ENCODE measurements at places on chromosomes 7 and 10. TPM values are rescaled to one million over a fixed set of nuclear protein-coding genes. Genes with fewer than 3 reads are reported as not detected.
A peak's percentile ranks its signal among the peaks of the same experiment; 100 is the strongest.

Gene SNCG
- 0.86 TPM for total RNA-seq

Gene LRRC18
- total RNA-seq: not detected

Gene MYL10
- 0.69 TPM for total RNA-seq

Gene AHR
- 62.5 TPM for total RNA-seq

Gene OPN1SW
- not detected for total RNA-seq

Gene PTF1A
- not detected for total RNA-seq

Gene AKR1D1
- total RNA-seq: not detected

Gene SLC13A1
- total RNA-seq: not detected

- H3K4me3 ChIP-seq: no peak overlapping the region
- no peaks in the 10 kb centered on the region for H3K4me1 ChIP-seq
- H3K27ac ChIP-seq: no peak overlapping the region
These were observed 328.2 kb upstream of the MAGI2 start for GRCh38 chr7:79781716-79782115.

DNA sequence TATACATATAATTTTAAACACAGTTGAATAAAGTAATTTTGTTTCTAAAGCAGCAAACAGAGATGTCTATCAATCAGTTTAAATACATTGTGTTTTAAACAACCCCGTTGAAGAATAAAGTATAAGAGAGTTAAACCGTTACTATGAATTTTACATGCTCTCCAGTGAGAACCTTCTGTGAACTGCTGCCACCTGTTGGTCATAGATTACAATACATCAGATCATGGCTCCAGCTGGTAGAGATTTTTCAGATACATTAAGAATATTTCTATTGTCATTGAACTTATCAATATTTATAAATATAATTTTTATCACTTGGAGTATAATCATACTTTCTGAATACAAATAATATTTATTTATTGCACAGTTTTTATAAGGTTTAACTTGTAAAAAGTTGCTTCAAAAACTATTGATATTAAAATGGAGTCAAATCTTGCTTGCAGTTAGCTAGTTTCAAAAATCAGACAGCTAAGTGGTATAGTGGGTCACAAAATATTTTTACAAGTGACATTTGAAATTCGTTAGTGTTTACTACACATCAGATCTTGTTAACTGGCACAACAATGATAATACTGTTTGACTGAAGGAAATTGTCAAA lies 561.2 kb upstream of the PHF14 start:
- no peaks in the 10 kb centered on the region for H3K36me3 ChIP-seq
- H3K27me3 ChIP-seq: no peaks in the 10 kb centered on the region
- no peaks in the 10 kb centered on the region for H3K4me1 ChIP-seq
- DNase-seq: peak; percentile 48

- DNase-seq: no peak
- no peak overlapping the region for H3K27ac ChIP-seq
- H3K27me3 ChIP-seq: no peaks in the 10 kb centered on the region
- no peak overlapping the region for H3K4me3 ChIP-seq
- peaks cover 45% of the 10 kb centered on the region for H3K4me1 ChIP-seq
- H3K36me3 ChIP-seq: no peaks in the 10 kb centered on the region
These were observed 64.3 kb upstream of the CCDC6 start for GRCh38 chr10:59970396-59971368.

GRCh38 chr7:145511004-145511403 lies 605.6 kb upstream of the CNTNAP2 start:
- H3K27ac ChIP-seq: no peak overlapping the region
- H3K36me3 ChIP-seq: no peaks in the 10 kb centered on the region
- DNase-seq: no peak
- H3K4me1 ChIP-seq: no peaks in the 10 kb centered on the region
- H3K4me3 ChIP-seq: no peak overlapping the region
- H3K27me3 ChIP-seq: no peaks in the 10 kb centered on the region

DNA sequence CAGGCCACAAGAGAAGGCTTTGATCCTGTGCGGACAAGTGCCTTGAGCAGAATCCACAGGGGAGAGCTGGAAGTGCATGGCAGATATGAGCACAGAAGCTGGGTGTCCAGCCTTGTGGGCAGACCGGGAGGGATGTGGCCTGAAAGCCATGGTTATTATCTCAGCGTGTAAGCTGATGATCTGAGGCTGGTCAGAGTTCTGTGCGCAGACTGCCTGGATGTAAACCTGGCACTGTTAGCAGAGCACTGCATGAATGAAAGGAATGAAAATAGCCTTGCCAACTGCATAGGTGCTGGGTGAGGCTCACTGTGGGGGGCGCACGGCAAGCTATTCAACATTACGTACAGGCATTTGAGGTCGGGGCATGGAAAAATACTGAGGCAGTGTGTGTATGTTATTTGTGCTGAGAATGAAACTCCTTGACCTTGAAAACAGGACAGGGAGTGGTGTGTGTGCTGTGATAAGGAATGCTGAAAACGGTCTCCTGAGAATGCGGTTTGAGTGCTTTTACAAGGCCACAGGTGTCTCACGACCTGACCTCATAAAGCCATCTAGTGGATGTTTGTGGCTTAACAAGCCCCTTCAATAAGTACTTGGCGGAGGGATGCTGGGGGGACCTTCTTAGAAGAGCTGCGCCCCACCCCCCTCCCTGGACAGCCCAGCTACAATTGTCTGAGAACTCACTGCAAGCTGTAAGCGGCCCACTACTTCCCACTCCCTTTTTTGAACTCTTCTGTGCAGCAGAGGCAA lies 18.7 kb downstream of the AKR1C1 start:
- H3K4me3 ChIP-seq: no peak overlapping the region
- no peaks in the 10 kb centered on the region for H3K36me3 ChIP-seq
- H3K27me3 ChIP-seq: no peaks in the 10 kb centered on the region
- no peaks in the 10 kb centered on the region for H3K4me1 ChIP-seq
- H3K27ac ChIP-seq: no peak overlapping the region

DNA sequence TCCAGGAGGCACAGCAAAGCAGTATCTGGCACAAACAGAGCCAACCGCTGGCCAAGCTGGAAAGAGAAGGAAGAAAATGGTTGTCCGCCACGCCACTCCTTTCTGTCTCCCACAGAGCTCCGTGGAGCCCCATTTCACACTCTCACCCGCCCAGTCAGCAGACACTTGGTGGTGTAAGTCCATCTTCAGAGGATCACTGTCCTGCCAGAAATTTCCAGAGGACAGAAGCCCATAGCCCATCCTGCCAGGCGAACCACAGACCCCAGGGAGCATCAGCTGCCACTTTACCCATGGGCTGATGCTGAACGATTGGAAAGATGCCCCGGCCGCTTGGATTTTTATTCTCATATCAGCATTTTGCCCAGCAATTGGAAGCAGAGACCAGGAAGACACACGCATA lies 144.7 kb upstream of the LYZL2 start:
- no peaks in the 10 kb centered on the region for H3K36me3 ChIP-seq
- no peak overlapping the region for H3K4me3 ChIP-seq
- no peaks in the 10 kb centered on the region for H3K27me3 ChIP-seq
- H3K27ac ChIP-seq: no peak overlapping the region
- DNase-seq: no peak
- H3K4me1 ChIP-seq: no peaks in the 10 kb centered on the region

- no peak overlapping the region for H3K27ac ChIP-seq
- no peaks in the 10 kb centered on the region for H3K4me1 ChIP-seq
- H3K36me3 ChIP-seq: no peaks in the 10 kb centered on the region
- 0 out of 2 replicates have a peak, but pooled peaks cover 7% of the 10 kb centered on the region for H3K27me3 ChIP-seq
- no peak for DNase-seq
These were observed 79.7 kb upstream of the ELN start for GRCh38 chr7:73948287-73948686.

GRCh38 chr7:108363659-108364058 lies 92.6 kb downstream of the NRCAM start:
- no peaks in the 10 kb centered on the region for H3K36me3 ChIP-seq
- no peak overlapping the region for H3K4me3 ChIP-seq
- peaks cover 10% of the 10 kb centered on the region for H3K4me1 ChIP-seq

DNA sequence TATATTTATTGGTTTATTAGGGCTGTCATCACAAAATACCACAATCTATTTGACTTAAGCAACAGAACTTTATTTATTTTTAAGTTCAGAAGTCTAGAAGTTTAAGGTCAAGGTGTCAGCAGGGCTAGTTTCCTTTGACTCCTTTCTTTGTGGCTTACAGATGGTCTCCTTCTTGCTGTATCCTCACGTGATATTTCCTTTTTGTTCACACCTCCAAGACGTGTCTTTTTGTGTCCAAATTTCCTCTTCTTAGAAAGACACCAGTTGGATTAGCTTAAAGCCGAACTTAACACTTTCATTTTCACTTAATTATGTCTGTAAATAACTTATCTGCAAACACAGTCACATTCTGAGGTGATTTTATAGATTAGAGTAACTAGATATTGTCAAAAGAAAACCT lies 631.4 kb upstream of the POT1 start:
- peak overlapping the region; percentile 51 for H3K4me3 ChIP-seq
- H3K36me3 ChIP-seq: no peaks in the 10 kb centered on the region
- no peak for DNase-seq
- no peak overlapping the region for H3K27ac ChIP-seq
- H3K27me3 ChIP-seq: no peaks in the 10 kb centered on the region
- no peaks in the 10 kb centered on the region for H3K4me1 ChIP-seq

DNA sequence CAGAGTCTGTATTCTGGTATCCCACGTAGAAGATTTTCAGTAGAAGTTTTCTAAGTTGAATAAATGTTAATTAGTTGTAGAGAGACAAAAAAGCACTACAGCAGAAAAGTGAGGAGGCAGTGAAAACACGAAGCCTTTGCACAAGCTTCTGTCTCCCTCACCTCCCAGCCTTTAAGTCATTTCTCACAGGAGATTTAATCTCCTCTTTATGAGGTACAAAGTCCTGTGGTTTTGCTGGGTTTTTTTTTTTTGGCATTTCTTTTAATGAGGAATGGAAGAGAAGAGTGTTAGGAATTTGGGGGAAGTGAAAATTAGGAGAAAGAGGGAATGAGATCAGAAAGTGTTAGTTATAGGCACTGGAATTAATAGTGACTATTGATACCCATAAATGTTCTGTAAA lies 21.5 kb downstream of the SPAG6 start:
- H3K27me3 ChIP-seq: no peaks in the 10 kb centered on the region
- DNase-seq: no peak
- H3K36me3 ChIP-seq: no peaks in the 10 kb centered on the region
- no peak overlapping the region for H3K4me3 ChIP-seq

- no peak overlapping the region for H3K4me3 ChIP-seq
- peak overlapping the region; percentile 51 for H3K27ac ChIP-seq
- H3K4me1 ChIP-seq: peaks cover 47% of the 10 kb centered on the region
- no peaks in the 10 kb centered on the region for H3K36me3 ChIP-seq
- no peaks in the 10 kb centered on the region for H3K27me3 ChIP-seq
These were observed 90.4 kb upstream of the LRRTM3 start for GRCh38 chr10:66835400-66835799.

GRCh38 chr7:74709880-74710671 lies 52.6 kb downstream of the GTF2I start:
- peaks cover 69% of the 10 kb centered on the region for H3K36me3 ChIP-seq
- H3K27ac ChIP-seq: no peak overlapping the region
- H3K27me3 ChIP-seq: no peaks in the 10 kb centered on the region
- DNase-seq: peak; percentile 21

DNA sequence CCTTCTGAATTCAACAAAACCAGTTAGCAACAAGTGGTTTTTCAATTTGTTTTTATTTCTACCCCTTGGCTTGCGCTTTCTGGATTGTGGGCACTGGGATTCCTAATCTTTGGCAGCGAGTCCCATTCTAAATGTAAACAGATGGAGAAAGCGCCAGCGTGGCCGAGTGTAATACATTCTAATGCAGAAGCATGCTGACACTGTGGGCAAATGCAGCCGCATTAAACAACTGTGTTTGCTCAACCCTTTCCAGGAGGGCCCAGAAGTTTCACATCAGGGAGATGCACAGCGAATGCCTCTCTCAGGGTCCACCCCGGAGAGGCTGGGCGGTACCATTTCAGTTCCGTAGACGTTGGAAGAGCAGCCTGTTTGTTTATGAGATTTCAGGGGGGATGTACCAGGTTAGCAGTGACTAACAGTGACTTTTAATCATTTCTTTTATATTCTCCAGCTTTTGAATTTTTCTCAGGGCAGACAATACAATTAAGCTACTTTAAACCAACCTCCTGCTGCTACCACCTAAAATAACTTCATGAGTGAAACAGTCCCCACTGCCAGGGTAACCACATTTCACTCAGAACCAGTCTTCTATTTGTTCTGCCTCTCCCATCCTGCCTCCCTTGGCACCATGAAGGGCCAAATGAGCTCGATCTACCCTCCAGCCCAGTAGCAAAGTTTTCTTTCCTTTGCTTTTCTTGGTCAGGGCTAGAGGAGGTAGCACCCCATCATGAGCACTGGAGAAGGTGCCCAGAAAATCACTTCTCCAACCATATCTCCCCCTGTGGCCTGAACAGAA lies 164.2 kb upstream of the ITGB1 start:
- H3K27me3 ChIP-seq: no peaks in the 10 kb centered on the region
- H3K36me3 ChIP-seq: no peaks in the 10 kb centered on the region
- H3K27ac ChIP-seq: no peak overlapping the region

Data from PC-3 (cell line).